GM13976 (cell line): ENCODE measurements at places on chromosomes 12 and 14.
A peak's percentile ranks its signal among the peaks of the same experiment; 100 is the strongest.

GRCh38 chr12:127886827-127887226 lies 380.1 kb upstream of the TMEM132C start:
- no peak for DNase-seq

DNA sequence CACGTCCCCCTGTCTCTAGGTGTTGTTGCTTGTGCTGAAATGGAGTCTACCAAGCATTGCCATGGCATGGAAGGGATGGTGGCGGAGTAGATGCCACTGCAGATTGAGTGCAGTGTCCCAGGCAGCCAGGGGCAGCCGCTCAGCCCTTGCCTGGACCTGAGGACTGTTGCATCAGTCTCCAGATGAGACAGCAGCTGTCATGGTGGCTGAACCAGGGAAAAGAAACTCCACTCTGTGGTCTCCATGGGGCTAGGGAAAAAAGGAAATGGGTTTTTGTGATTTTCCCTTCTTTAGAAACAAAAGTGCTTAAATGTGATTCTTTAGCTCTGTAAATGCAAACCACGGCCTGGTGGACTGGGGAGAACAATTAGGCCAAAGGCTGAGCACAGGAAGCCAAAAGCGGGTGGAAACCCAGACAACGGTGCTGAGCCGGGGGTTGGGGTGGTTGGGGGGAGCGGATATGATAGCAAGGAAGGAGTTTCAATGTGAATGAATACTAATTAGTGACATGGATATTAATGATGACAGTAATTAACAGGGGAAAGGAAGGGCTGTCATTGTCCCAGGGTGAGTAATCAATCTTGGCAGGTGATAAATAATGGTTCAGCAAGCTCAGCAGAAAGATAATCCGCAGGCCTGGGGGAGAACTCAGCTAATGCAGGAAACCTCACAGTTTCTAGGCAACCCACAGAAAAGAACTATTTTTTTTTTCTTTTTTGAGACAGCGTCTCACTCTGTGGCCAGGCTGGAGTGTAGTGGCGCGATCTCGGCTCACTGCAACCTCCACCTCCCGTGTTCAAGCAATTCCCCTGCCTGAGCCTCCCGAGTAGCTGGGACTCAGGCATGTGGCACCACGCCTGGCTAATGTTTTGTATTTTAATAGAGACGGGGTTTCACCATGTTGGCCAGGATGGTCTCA lies 442.6 kb downstream of the DPF3 start:
- DNase-seq, result peak; percentile 69

DNA sequence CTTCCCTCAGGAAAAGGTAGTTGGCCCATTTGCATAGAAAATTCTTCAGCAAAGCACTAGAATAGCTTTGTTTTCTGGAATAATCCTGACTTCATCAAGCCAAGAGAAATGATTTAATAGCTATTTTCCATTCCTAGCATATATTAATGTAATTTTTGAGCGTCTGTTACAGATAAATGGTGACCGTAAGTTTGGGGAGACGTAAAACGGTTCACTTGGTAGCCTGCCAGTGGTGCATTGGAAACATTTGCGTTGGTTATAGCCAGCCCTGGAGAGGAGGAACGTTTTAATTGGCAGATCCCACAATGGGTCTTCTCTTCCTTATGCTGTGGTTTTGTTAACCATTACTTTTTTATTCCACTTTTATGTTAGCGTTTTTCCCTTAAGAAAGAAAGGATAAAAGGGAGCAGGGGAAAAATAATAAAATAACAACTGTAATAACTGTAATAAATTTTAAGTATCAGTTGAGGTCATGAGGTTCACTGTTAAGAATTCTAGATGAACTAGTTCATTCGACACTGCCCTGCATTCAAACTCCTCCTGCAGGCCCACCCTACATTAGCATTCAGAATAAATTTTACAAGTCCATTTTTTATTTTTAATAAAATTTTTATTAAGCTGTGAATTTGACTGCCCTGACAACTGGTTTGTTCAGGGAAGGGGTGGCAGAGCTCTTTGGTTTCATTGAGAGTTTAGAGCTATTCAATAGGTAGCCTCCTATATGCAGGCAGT lies 300.7 kb downstream of the ERC1 start:
- no peak for DNase-seq

- DNase-seq, result no peak
Observed at GRCh38 chr14:50381823-50382287, 14.8 kb downstream of the CDKL1 start.

GRCh38 chr12:101995684-101996083 lies 66.1 kb downstream of the WASHC3 start:
- no peak for DNase-seq

- no peak for DNase-seq
Observed at GRCh38 chr12:97575403-97576193, 113.0 kb downstream of the RMST start.

DNA sequence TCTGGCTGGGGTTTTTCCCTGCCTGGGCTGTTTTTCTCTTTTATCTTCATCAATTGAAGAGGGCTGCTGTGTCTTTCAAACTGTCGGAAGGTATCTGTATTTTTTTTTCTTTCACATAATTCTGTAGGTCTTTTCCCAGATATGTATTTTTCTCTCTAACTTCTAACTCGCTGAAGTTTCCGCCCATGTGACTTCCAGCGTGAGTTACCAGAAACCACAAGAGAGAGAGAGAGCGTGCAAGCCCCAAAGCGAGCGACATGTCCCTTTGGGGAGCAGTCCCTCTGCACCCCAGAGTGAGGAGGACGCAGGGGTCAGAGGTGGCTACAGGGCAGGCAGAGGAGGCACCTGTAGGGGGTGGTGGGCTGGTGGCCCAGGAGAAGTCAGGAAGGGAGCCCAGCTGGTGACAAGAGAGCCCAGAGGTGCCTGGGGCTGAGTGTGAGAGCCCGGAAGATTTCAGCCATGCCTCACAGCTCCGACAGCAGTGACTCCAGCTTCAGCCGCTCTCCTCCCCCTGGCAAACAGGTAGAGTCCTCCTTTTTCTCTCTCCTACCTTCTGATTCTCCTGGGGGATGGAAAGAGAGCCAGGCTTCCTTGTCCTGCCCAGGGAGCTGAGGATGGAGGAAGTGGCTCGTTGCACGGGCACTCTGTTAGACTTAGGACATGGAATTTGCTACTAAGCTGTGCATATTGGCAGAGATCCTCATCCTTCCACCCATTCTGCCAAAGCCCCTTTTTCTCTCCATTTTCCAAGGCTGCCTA lies at the start of gene BATF:
TSS of gene BATF (plus strand) at position 246 of the 759 bp plus-strand sequence. CDS start at position 460, 214 bp downstream.
- DNase-seq, result peak; percentile 78

- DNase-seq, result no peak
Observed at GRCh38 chr14:30159374-30159773, 231.7 kb upstream of the PRKD1 start.

- no peak for DNase-seq
Observed at GRCh38 chr12:54369597-54370131, 5.4 kb upstream of the GPR84 start.

GRCh38 chr14:103207388-103208072 lies 84.3 kb downstream of the TNFAIP2 start:
- no peak for DNase-seq

- no peak for DNase-seq
Observed at GRCh38 chr14:51419685-51420084, 179.6 kb downstream of the TMX1 start.

DNA sequence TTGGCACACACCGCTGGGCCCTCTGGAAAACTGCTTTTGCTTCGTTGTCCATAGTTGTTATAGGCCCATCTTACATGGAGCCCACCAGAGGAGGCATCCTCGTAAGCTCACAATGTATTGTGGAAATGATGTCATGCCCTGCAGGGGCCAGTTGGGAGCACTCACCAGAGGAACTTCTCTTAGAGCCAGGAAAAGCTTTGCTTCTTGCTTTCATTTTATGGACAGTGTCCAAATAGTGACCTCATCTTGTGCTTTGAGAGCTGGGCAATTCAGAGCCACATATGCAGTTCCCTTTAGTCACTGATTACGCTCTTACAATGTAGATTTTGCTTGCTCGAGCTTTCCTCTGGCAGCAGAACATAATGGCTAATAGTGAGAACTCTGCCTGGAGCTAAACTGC lies 275.6 kb downstream of the AACS start:
- DNase-seq, result no peak

DNA sequence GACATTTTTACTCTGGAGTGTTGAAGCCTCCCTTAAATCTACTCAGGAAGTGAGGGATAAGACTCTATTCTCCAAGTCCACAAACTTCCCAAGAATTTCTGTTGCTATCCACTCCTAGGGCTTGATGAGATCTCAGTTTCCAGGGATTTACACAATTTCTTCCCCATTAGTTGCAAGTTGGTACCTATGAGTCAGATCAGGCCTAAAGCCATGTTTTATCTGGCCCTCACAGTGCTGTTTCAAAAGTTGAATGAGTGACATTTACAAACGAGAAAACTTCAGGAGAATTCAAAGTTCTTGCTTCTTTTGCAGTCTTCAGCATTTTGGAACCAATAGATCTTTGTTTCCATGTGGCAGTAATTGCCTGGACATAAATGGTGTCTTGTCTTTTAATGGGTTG lies 156.4 kb upstream of the SYT10 start:
- no peak for DNase-seq

DNA sequence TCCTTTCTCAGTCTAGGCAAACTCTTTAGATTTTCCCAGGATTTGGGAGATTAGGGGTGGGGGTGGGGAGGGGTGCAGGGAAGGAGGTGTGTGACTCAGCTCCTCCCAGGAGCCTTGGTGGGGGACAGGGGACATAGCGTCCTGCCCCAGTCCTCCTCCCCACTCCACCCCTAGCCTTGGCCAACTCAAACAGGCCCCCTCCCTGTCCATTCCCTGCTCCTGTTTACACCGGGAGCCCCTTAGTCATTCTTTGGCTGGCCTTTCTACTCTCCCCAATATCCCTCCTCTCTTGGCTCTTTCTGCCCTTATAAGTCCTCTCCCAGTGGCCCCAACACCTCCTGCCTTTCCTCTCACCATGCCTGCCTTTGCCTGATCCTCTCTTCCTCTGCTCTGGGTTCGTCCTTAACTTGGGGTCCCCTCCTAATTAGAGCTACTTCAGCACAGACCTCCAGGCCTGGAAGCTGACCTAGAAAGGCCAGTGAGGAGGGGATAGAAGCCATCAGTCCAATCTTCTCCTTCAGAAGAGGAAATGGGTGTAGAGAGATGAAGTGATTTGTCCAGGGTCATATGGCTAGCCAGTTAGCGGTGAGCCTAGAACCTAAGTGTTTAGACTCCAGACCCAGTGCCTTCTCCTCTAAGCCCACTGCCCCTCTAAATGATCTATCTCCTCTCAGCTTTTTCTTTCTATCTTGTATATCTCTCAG lies 2.3 kb upstream of the ITGA5 start:
- no peak for DNase-seq
